ENCODE measurements at places on chromosomes 1 and 21.
A peak's percentile ranks its signal among the peaks of the same experiment; 100 is the strongest.

DNA sequence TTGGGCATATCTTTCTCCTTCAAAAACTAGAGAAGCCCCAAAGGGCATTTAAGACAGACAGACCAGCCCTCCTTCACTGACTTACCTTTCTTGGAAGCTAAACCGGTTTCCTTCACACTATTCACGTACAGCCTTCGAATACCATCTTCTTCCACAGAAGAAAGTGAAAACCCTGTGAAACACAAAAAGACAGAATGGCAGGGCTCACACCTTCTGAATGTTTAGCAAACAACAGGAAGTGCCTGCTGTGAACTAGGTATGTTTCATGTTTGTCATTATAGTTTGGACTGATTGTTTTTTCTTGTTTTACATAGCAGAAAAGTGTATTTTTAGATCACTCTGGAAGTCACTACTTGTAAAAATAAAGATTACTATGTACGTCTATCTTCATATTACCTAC is 148.6 kb upstream of the KRTAP19-8 start:
- no peak for DNase-seq

DNA sequence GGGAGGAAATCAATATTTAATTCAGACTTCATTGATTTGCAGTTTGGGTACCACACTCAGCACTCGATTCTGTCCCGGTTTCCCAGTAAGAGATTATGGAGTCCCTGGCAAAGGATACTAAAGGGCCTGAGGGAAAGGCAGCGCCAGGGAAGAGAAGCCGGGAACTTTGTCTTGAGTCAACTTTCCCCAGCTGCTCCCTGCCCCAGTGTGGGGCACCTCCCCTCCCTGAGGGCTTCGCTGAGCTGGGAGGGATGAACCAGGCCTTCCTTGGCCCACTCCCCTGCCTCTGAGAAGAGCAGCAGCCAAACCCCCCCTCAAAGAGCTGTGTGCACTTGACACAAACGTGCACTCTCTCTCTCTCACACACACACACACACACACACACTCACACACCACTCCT is 32.6 kb downstream of the OPTC start:
- no peak for DNase-seq

DNA sequence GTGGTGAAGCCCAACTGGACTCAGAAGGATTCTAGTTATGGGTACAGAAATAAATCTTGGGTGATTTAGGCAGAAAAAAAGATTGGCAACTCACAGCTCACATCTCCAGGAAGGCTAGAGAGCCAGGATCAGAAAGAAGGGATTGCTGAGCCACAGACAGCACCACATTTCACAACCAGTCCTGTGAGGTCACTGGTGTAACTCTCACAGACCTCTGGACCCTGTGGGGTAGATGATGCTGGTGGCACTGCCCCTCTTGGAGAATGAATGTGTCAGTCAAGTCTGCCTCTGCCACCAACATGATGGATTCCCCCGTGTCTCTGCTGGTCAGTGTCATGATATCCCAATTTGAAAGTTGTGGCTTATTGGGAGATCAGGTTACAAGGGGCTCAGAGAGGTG is 70.9 kb upstream of the HMCN1 start:
- DNase-seq: no peak

DNA sequence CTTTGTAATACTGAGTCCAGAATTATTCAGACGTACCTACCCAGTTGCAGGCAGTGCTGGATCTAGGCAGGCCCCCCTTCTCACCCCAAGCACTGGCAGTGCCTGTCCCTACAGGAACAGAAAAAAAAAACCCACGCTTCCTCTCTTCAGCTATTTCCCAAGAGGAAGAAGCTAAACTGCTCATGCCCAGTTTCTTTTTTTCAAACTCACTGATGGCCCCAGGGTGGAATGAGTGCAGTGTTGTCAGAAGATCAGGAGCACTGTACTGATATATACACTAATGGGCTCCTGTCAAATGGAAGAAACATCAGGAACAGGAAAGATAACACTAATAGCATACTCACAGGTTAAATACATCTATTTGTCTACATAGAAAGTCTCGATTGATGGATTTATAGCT is 28.2 kb upstream of the DOCK7 start:
- DNase-seq: no peak

DNA sequence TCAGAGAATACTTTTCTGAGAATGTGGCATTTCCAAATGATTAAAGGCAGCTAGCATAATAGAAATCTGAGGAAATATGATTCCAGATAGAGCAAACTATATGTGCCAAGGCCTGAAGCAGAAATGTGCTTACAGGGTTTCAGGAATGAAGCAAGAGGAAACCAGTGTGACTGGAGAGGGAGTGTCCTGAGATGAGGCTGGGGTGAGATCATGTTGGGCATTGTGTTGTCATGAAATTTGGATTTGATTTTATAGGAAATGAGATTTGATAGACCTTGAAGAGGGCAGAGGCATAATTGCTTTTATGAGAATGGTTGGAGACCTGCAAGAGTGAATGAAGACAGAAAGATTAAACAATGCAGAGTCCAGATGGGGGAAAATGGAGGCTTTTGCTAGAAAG is 338.1 kb upstream of the SNX7 start:
- DNase-seq: peak; percentile 74

DNA sequence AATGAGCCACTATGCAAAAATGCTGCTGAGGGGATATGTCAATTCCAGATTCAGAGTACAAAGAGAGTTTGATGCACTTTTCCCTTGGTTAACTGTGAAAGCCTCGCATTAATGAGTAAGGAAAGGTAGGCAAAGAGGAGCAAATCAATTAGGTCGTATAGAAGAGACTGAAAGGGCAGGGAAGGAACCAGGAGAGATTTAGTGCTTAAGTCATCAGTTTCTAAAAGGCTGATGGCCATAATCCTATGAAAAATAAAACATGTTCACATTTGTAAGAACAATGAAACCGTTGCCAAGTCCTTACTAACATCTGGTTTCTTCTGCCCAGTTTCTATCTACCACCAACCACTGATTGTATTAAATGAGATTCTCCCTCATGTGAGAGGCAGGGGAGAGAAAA is 118.4 kb upstream of the PALMD start:
- DNase-seq: no peak

- peak; percentile 13 for DNase-seq
Measured at GRCh38 chr1:8718850-8719361, 98.5 kb downstream of the RERE start.

DNA sequence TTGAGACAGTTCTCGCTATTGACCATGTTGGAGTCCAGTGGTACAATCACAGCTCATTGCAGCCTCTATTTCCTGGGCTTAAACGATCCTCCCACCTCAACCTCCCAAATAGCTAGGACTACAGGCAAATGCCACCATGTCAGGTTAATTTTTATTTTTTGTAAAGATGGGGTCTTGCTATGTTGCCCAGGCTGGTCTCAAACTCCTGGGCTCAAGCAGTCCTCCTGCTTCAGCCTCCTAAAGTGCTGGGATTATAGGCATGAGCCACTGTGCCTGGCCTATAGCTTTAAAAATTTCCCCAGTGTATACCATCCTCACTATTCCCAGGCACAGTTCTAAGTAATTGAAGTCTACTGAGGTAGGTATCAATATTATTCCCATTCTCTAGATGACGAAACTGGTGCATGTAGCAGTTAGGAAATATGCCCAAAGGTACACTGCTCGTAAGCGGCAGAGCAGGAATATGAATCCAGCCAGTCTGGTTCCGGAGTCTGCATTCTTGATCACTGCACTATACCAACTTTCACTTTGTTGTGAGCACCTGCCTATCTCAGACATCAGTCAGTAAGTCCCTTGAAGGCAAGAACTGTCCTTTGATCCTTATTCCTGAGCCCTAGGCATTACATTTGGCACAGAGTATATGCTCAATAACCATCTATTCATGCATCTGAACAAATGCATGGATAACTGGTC is 11.5 kb upstream of the SRP9 start:
- no peak for DNase-seq

DNA sequence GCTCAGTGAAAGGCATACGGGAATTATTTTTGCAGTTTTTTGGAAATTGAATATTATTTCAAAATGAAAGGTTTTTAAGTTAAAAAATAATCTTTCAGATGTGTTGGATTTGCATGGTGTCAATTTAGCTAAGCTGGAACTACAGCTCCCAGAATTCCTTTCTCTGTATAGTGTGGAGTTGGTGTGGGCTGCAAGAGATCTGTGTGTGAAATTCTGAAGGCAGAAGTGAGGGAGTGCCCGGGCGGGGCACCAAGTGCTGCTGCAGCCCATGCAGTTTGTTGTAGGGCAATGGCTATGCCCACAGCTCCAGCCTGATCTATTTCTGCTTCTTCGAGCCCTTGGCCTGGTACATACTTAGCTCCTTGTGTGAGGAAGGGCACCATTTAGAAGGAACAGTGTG is 60.5 kb upstream of the CSF1 start:
- no peak for DNase-seq

DNA sequence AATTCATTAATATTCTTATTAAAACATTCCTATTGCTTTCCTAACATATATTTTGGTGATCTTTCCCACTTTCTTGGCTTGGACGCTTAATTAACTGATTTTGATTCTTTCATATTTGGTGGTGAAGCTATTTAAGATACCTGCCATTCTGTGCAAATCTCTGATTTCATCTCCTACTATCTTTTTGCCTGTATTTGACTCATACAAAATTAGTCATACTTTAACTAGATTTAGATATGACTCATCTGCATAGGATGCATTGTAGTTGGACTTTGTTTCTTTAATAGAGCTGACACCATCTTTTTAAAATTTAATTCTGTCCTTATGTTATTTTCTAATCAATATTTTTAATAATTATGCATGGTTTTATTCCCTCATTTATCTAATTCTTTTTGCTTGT is 93.8 kb upstream of the PLPPR4 start:
- no peak for DNase-seq

DNA sequence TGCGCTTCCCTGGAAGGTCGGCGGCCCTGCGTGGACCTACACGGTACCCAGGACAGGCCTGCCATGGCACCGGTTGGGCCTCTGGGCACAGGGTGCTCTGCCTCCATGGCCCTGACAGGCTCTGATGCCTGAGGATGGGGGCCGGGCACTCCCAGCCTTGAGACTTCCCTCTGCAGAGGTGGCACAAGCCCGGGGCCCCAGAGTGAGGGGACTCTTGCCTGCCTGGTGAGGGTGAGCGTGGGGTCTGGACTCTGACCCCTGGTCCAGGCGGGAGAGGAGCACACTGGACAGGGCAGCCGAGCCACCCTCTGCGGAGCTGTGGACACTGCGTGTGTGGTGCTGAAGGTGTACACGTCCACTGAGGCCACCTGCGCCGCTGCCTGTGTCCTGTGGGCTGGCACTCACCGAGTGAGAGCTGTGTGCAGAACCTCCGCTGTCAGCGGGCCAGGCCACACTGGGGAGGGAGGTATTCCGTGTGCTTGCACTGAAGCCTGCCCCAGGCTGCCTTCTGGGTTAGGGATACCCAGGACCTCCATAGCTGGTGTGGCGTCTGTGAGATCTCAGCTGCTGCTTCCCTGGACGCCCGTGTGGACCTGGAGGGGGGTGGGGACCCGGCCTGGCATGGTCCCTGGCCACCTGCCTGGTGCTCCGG is 10.4 kb downstream of the SKI start:
- DNase-seq: no peak

DNA sequence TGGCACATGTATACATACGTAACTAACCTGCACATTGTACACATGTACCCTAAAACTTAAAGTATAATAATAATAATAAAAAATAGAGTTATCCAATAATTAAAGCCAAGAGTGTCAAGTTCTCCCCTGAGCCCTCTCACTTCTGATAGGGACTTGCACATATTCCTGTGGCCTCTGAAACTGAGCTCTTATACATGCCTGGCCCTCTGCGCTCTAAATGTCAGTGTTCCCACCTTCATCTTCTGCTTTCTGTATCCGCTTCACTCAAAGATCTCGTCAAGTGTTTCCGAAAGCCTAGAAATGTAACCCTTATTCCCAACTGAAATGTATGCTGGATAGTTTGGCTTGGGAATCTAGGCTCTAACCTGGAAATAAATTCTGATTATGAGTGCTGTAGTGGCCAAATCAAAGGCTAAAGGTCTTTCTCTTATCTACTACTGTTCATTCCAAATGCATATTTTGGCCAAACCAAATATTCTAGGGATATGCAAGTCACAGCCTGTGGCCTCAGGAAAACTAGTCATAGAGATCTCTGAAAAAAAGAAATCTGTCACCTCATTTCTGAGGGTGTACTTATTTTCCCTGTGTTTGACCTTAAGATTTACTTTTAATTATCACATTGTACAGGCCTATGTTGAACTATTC is 99.5 kb upstream of the LYPLAL1 start:
- DNase-seq: no peak

DNA sequence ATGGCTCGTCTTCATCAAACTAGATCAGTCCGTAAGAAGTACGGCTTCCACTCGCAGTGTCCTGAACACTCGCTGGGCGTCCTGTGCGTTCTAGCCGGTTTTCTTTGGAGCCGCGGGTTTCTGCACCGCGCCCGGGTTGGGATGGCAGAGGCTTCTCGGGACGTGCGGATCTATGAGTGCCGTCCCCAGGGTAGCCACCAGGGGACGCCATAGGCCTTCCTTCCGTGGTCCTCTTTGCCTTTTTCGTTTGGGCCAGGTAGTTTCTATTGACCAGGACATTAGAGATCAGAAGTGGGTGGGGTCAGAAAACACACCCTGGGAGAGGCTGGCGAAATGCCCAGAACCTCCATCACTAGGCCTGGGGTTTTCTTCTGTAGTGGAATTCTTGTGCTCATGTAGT is 273.8 kb downstream of the FAM72C start:
- peak; percentile 8 for DNase-seq

GRCh38 chr1:34911465-34911864 is 18.0 kb downstream of the DLGAP3 start:
- DNase-seq: no peak

GRCh38 chr1:106787520-106787919 is 269.0 kb upstream of the PRMT6 start:
- no peak for DNase-seq

DNA sequence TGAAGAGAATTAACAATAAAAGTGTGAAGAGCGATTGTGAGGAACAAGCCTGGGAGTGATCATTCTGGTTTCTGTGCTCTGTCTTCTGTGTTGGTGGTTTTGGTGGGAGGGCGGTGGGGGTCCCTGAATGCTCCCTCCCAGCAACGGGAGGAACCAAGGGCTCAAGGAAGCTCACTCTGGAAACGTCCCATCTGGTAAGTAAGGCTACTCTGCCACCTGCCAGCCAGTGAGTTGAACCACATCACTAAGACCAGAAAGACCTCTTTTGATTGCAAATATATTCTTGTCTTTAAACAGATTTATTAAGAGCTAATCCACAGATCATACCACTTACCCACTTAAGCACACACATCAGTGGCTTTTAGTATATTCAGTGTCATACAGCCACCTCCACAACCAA is 125.0 kb downstream of the PRDM2 start:
- no peak for DNase-seq

All from fibroblast of villous mesenchyme (primary cell).